ENCODE measurements at places on chromosomes 13 and 19.

DNA sequence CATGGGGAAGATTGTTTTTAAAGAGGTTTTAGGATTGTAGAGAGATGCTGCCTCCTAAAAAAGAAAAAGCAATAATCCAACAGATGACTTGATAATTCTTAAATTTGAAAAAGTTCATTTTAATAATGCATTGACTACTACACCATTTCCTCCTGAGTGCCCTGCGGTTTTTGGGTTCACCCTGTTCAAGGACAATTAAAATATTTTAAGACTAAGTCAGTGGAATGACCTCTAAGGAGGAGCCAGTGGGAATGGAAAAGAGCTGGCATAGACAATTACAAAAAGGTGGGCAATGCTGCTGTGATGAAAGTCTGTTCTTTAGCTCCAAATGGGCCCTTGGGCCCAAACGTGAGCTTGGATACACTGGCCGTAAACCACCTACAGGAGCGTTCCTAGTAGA, 217.8 kb downstream of the LHFPL6 start:
- no peak for DNase-seq

- DNase-seq = no peak
Observed at GRCh38 chr13:48983331-48983730, 7.6 kb downstream of the FNDC3A start.

- DNase-seq = no peak
Observed at GRCh38 chr13:110643324-110643723, 28.0 kb downstream of the NAXD start.

DNA sequence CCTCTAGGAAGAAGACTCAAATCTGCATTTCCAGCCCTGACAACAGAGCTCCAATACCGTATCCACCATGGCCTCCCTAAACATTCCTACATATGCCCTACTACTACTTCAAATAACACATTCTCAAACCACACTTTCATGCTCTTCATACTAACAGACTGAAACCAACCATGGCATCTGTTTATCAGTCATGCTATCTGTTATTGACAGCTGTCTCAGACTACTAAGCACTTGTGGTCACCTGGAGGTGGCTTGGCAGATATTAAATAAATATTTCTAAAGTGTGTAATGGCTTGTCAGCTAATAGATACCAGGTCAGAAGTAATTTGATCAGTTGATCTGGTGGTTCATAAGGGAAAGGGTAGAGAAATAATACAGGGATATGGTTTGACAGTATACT, 489.1 kb downstream of the DIAPH3 start:
- DNase-seq = no peak

DNA sequence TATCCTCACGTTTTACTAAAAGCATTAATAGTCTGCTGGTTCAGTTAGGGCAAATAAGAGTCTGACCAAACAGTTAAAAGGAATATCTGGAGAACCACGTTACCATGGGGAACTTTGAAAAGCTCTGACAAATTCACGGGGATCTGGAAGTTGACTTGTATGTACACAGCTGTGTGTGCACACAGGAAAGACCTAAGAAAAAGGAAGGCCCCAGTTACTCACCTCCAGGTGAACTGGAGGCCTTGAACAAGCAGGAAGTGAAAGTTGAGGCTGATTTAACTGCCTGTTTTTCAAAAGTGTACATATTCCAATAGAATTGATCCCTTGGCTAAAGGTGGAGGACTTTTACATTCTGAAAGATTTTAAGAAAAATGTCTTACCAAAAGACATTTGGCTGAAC, 1891.6 kb upstream of the PCDH20 start:
- no peak for DNase-seq

DNA sequence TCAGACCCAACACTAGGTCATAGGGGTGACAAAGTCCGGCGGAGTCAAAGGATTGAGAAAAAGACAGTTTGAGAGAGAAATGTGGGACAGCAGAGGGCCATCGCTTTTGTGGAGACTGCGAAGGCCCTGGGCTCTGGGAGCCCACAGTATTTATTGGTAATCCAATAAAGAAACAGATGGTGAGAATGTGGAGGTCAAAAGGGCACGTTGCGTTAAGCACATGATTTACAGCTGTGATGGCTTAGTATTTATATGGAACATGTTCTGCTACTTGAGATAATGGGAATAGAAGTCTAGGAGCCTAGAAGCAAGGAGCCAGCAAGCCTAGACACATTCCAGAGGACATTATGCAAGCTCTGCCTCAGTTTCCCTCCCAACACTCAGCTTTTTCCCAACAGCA, 2521.1 kb downstream of the PCDH9 start:
- no peak for DNase-seq

- DNase-seq = no peak
Observed at GRCh38 chr19:39736088-39736487, 1.7 kb downstream of the CLC start.

DNA sequence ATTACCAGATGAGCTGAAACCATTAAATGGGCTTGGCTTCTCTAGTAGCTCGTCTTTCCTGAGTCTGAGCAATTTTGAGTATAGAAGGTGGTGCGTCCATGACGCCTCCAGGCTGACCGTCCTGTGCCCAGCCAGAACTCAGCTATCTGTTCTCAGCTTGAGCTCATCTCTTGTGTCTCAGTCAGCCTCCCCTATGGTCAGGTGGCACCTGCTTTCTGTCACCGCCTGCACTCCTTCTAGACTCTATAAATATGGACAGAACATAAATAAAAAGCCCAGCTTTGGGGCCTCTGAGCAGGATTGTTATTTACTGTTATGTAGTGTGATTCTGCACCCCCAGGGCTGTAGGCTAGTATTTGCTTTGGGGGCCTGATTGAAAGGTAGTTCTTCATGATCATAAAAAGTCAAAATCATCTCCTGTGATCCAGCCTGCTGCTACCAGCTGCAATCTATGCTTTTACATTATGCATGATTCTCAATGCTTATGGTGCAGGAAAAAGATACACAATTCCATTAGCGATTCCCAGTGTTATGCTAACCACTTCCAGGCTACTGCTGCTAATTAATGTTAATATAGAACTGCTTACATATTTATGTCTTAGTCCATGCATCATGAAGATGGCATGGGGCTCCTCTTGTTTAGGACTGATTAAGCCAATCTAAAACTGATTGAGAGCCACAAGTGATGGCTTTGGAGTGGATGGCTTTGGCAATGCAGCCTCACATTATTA, 72.5 kb upstream of the TMTC4 start:
- no peak for DNase-seq

DNA sequence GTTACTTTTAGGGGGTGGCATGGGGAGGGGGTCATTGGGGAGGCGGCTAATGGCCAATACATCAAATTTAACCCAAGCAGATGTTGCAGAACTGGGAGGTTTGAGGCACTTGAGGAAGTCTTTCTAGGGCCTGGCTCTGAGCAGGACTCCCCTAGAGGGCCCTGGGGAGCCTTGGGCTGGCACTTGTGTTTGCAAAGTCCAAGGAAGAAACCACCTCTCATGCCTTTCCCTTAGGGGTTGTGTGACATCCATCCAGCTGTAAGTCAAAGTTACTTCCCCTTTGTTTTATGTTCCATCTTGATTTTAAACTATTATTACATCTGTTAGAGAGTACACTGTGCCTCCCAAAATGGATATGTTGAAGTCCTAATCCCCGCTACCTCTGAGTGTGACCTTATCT, 159.9 kb downstream of the KATNAL1 start:
- DNase-seq = no peak

DNA sequence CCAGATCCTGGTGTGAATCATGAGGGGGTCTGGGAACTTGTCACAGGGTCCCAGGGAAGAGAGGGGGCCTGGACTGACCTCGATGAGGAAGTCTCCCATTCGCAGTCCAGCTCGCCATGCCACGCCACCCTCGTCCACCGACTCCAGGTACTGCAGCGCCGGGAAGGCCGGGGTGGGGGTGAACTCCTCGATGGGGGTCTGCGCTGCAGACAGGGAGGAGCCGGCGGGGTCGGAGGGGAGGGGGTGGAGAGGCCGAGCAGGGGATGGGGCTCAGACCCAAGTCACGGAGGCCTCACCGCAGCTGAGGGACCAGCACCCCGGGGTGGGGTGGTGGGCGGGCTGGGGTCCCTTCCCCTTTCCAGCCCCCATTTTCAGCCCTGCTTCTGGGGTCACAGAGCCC, 30.8 kb downstream of the SHANK1 start:
- no peak for DNase-seq

GRCh38 chr13:30708541-30708940, 26.8 kb upstream of the ALOX5AP start:
- DNase-seq = no peak

DNA sequence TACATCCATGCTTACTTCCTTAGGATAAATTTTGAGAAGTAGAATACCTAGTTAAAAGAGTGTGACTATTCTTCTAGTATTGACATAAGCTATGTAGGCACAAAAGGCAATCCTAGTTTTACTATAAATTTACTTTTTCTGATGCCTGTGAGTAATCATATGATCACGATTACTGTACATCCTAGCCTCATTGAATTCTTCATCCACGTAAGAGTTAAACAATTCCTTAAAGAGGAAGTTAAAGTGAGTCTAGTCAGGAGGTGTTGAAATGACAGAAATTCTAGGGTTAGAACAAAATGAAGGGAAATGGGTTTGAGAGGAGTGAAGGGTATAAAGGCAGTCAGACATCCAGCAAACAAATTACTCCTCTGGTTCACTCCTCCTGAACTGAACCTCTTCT, at the start of gene ACOD1:
Gene ACOD1 (plus strand): TSS at position 363 of the 400 bp plus-strand sequence. CDS start 48 bp downstream, outside the sequence.
- no peak for DNase-seq

All from left hindlimb (tissue), 1 donor.